Fibroblast of villous mesenchyme (primary cell): ENCODE measurements at places on chromosomes 7 and 10. TPM values are rescaled to one million over a fixed set of nuclear protein-coding genes. Genes with fewer than 3 reads are reported as not detected.

Gene CYP26A1
- under 0.01 TPM in 1 of 2 replicates, not detected in the other for total RNA-seq

DNA sequence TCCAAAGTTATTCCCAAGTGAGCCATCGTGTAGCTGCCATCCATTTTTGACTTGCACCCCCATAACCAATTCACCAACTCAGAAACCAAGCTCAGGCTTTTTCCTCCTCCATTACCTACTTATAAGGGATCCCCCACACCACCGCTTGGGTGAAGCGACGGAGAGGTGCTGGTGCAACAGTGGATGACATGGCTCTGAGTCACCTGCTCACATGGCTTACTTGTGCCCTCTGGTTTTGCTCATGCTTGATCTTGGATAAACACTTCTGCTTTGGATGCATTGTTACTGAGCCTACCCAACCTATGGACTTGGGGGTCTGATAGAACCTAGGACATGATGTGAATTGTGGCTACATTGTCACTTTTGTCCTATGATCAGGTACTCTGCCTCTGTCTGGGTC, 12.0 kb upstream of the AKR1B1 start:
- peak; percentile 79 for DNase-seq

GRCh38 chr10:58177362-58177947, 90.2 kb downstream of the IPMK start:
- peak; percentile 49 for DNase-seq

Gene SEC61A2
- total RNA-seq = 12.9 and 16.0 TPM in 2 replicates

DNA sequence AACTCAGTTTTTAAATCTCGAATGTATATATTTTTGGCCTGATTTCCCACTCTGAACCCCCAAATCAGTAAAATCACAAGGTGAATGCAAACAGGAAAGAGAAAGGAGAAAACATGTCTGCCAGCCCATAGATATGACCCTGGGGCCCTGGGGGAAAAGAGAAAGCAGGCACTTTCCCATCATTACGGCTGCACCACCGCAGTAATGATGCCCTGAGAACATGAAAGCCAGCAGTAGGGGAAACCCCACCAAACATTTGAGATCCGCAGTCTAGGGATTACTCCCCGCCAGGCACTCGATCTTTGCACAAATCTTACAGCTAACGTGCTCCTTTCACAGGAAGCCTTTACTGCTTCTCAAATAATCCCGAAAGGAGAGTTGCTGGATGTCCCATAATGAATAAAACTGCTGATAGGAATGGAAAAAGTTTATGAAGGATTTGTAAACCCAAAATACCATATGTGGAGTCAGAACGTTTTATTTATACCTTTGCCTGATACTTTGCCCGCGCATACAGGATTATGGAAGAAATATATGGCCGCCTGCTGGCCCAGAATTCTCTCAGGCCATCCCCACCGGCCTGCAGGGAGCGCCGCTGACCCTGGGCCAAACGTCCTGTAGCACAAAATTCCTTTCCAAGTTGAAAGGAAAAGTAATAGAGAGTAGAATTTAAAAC, 180.0 kb upstream of the INHBA start:
- DNase-seq = no peak

- peak; percentile 90 for DNase-seq
Observed at GRCh38 chr7:116524609-116525297, at the start of gene CAV1. Gene CAV1 (plus strand): TSS chr7:116525036. CDS start chr7:116525063, 27 bp downstream.

Gene GRID1
- total RNA-seq = under 0.01 TPM in 1 of 2 replicates, not detected in the other

Gene NEBL
- total RNA-seq = under 0.01 TPM in 2 replicates

DNA sequence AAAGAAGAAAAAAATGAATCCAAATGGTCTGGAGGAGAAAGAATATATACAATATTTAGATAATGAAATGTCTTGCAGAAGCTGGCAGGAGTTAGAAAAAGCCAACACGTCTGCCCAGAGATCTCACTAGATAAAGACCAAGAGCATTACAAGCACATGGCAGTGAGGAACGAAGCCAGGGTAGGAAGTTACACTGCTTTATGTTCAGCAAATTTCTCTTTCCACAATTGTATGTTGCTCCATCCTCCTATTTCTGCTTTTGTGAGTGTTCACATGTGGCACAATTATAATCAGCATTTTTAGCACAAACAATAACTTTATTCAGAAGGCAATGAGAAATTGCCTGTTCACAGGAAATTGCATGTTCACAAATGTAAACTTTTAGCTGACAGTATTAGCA, 53.7 kb downstream of the LRRC17 start:
- DNase-seq = no peak

DNA sequence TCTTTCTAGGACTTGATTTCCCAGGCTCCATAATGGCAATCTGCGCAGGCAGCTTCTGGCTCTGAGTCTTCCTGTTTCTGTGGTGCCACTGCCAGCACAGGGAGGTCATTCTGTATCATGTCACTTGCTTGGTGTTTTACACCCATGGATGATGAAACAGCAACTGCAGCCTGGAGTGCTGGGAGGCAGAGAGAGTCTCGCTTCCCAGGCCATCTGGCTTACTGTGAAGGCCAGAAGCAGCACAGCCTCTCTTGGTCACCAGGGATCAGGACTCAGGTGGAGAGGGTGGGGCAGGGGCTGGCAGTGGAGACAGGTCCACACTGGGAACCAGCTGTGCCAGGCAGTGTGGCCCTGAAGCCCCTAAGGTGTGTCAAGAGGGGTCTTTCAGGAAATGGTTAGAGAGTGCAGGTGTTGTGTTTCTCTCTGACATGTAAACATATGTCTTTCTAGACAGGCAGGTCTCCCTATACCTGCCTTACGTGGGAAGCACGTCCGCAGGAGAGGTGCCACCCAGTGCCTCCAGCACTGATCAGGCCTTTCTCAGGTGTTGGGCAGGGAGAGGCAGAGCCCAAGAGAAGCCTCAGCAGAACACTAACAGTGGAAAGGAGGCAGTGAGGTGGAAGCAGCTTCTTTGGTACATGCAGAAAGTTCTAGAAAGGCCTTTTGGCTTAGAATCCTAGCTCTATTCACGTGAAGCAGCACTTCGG, 71.4 kb downstream of the INSIG1 start:
- no peak for DNase-seq

GRCh38 chr7:116307253-116307652, 96.9 kb downstream of the TES start:
- no peak for DNase-seq

Gene NUTM2B
- total RNA-seq = 0.32 and 0.43 TPM in 2 replicates

Gene CYP2C19
- 0.43 TPM in 1 of 2 replicates, not detected in the other for total RNA-seq

Gene SEC24C
- total RNA-seq = 42.8 and 54.0 TPM in 2 replicates
